ENCODE measurements at places on chromosomes 1 and 21.

GRCh38 chr1:118949315-118949714 lies 38.8 kb downstream of the TBX15 start:
- no peak for DNase-seq

GRCh38 chr1:117612517-117613248 lies 6.8 kb downstream of the TENT5C start:
- no peak for DNase-seq

DNA sequence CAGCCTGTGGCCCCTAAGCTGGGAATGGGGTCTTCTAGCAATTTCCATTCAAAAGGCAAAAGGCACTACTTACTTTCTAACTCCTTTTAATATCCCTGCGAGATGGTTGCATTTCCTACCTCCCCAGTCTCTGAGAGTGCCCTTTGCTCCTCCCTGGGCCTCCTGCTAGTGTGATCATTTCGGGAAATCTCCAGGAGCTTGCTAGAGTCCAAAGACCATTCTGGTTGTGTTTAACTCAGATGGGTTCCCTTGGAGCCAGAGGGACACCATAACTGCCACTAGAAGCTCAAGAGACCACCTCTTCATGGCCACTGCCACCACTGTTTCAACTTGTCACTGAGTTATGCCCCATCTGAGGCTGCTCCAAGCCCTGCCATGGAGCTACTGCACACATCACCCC lies 34.4 kb upstream of the CYP4B1 start:
- no peak for DNase-seq

DNA sequence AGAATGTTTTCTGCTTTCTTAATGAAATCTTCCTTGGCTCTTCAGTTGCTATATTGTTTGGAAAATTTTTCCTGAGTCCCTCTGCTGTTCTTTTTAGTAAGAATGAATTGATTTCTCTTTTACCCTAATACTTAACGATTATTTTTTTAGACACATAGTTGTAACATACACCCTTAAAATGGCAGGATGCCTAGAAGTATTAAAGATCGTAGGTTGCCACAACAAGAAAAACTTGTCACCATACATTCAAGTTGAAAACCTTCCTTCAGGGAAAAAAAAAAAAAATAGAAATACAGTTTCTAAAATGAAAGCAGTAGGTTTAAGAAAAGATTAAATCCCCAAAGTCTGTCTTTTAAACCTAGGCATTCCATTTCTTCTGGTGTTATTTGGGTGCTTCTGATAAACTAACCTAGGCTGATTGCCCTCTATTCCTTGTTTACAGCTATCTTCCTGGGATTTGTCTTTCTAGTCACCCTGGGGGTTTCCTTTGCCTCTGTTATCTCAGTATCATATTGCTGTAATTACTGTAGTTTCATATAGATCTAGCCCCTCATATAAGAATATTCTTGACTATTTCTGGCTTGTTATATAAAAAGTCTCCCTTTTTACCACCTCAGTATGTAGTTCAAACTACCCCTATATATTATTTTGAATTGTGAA lies 16.8 kb downstream of the SUCO start:
- DNase-seq = no peak

DNA sequence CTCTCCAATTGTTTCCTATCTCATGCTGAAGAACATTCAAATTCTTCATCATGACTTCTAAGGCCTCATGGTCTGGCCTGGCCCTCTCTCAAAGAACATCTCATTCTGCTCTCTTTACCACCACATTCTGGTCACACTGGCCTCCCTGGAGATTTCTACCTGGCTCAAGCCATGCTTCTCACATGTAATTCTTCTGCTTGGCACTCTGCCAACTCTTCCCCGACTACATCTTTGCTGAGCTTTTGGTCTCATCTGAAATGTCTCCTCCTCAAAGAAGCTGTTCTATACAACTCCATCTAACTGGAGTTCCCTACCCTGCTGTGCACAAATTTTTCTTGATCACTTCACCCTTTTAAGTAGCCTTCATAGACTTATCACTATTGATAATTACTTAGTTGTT lies 1.4 kb upstream of the TBX19 start:
- peak; percentile 11 for DNase-seq

- DNase-seq = no peak
Observed at GRCh38 chr1:40281853-40282252, 23.8 kb downstream of the ZMPSTE24 start.

DNA sequence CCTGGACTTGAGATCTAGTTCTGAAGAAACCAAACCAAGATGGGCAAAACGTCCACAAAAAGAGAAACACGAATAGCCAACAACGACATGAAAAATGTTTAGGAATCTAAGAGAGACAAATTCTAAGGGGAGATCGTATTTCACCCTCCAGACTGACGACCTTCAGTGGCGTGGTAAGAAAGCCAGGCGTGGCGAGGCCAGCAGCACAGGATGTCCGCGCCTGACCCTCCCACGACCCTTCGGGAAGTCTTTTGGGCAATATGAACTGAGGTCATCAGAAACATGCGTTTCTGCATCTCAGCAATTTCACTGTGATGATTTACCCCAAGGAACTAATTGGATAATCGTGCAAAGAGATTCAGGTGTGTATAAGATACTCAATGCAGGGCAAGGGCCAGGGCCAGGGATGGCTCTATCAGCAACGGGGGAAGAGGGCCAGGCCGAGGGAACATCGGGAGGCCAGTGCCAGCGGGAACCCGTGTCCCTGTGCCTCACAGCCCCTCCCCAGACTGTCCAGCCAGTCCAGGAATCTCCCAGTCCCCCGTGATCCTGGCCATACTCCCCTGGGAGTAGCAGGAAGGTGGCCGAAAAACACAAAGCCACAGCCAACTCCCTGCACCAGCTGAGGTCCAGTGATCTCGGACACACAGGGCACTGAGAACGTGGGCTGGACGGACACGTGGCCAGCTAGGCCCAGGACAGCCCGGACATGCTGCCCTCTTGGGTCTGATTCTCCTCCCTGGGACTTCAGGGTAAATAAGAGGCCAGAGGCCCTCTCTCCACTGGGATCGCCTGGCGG lies 53.6 kb upstream of the ADARB1 start:
- DNase-seq = no peak

DNA sequence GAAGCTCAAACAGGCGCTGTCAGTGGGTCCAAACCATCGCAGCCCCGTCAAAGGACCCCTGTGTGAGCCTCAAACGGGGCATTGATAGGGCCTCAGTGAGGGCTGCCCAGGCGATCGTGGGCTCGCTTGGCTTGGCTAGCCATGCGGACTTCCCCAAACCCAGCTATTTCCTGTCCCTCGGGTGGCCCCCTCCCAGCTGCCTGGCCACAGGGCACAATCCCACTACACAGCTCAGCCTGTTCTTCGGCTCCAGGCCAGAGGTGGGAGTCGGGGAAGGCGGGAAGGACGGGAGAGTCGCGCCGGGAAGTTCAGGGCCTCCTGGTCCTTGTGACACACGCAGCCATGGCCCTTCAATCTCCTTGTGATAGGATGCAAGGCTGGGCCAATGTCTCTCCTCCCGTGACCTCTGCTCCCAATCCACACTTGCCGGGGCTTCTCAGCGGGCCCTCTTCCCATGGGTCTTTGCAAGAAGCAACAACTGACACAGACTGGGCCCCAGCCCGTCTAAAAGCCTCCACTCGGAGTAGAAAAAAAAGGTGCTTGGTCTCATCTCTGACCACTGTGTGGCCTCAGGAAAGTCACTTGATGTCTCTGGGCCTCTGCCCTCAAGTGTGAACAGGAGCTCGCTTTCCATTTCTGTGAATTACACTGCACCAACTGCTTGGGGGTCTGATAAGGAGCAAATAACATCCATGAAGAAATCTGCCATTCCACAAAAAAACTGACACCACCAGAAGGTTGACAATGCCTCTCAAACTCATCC lies 7.1 kb upstream of the MATN1 start:
- no peak for DNase-seq

DNA sequence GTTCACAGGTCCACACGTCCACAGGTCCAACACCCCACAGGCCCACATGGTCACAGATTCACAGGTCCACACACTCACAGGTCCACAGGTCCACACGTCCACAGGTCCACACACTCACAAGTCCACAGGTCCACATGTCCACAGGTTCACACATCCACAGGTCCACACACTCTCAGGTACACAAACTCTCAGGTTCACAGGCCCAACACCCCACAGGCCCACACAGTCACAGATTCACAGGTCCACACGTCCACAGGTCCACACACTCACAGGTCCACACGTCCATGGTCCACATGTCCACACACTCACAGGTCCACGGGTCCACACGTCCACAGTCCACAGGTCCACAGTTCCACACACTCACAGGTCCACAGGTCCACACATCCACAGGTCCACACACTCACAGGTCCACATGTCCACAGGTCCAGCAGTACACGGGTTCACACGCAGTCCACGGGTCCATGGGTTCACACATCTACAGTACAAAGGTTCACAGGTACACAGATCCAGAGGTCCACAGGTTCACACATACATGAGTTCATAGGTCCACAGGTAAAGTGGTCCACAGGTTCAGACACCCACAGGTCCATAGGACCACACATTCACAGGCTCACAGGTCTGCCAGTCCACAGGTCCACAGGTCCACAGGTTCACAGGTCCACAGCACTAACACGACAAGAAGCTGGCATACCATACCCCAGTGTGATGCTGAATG lies 39.3 kb upstream of the COL6A2 start:
- DNase-seq = no peak

GRCh38 chr21:15183813-15184257 lies 119.0 kb upstream of the NRIP1 start:
- no peak for DNase-seq

DNA sequence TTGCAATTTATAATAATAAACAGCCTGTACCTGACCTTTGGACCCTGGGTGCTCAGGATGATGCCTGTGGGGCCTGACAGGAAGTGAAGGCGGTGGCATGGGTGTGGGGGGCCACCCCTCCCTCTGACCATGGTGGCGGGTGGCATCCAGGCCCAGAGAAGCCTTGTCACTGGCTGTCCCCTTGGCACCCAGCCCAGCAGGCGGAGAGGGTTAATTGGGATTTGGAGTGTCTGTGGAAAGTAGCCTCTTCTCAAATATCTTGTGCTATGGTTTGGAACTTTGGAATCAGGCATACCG lies 20.5 kb downstream of the SOX13 start:
- DNase-seq = no peak

DNA sequence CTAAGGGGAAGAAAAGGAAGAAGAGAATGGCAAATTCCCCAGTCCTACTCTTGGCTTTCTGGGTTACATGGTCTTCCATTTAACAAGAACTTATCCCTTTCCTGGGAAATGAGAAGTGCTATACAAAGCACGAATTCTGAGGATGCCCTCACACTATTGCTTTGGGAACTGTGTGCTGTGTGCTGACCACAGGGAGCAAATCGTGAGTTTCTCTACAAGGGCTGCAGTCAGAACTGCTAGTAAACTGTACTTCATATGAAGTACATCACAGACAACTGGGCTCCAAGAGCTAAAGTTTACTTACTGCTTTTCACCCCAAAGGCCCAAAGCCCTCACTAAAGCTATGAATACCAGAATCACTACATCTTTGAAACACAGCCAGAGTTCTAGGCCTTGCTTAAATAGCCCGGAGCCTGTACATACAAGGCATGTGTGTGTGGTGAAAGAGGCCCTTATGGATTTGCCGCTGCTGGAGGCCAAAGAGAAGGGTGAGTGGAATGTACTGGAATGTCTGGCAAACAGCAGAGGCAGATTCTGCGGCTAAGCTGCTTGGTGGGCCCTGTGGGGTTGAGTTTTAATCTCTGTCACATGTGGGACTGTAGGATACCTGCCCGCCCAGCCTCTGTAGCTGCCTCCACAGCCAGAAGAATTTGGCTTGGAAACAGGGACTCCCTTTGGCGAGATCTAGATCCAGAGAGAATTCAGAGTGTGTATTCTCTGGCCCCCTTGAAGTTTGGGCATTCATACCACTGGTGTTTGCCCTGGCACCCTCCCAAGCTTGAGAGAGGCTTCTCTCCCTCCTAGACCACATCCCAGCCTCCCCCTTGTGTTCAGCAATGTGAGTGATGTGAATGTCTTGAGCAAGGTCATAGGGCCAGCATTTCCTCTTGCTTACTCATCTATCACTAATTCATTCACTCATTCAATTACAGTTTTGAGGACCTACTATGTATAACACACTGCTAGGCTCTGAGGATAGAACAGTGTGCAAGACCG lies 21.9 kb upstream of the TRIM67 start:
- no peak for DNase-seq

- DNase-seq = peak; percentile 94
Observed at GRCh38 chr1:5513846-5514526, 478.2 kb downstream of the NPHP4 start.

GRCh38 chr1:155673003-155673402 lies 15.6 kb downstream of the YY1AP1 start:
- no peak for DNase-seq

GRCh38 chr1:222801067-222801466 lies 13.8 kb upstream of the DISP1 start:
- DNase-seq = no peak

- peak; percentile 4 for DNase-seq
Observed at GRCh38 chr1:81775510-81775909, 25.2 kb upstream of the ADGRL2 start.

GRCh38 chr1:31101147-31101502 lies 35.6 kb upstream of the PUM1 start:
- peak; percentile 6 for DNase-seq

- DNase-seq = no peak
Observed at GRCh38 chr1:234609691-234610042, 311 bp downstream of the IRF2BP2 start.

GRCh38 chr1:153346077-153346723 lies 2.4 kb downstream of the PGLYRP4 start:
- DNase-seq = peak; percentile 94

DNA sequence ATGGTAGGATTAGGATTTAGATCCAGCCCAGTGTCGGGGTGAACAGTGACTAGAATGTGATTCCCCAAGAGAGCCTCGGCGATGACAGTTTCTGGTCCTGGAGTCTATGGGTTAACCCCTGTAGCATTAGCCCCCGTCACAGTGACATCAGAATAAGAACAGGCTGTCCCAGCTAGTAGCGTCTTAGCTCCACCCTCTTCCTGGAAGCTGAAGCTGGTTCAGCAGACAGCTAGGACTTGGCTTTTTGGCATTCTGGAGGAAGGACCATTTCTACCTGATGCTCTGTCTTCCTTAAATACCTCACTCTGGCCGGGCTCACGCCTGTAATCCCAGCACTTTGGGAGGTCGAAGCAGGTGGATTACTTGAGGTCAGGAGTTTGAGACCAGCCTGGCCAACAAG lies 5.0 kb downstream of the NDUFS2 start:
- DNase-seq = no peak

DNA sequence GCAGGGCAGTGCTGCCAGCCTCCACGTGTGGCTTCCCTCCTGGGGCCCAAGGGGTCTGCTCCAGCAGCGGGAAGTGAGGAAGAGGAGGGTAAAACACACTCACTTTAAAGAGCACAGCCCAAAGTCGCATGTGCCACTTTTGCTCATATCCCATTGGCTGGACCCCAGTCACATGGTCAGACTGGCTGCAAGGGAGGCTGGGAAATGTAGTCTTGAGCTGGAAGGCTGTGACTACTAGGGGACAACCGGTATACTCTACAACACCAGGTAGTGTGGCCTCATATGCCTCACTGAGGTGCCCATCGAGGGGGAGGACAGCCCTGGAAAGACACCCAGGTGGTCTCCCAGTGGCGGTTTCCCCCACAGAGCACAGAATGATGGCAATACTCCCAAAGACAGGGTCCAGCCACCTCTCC lies 45.2 kb downstream of the CAMK2N1 start:
- no peak for DNase-seq
